H1 (cell line): ENCODE measurements at places on chromosomes 1 and 21. TPM values are rescaled to one million over a fixed set of nuclear protein-coding genes. Genes with fewer than 3 reads are reported as not detected.

DNA sequence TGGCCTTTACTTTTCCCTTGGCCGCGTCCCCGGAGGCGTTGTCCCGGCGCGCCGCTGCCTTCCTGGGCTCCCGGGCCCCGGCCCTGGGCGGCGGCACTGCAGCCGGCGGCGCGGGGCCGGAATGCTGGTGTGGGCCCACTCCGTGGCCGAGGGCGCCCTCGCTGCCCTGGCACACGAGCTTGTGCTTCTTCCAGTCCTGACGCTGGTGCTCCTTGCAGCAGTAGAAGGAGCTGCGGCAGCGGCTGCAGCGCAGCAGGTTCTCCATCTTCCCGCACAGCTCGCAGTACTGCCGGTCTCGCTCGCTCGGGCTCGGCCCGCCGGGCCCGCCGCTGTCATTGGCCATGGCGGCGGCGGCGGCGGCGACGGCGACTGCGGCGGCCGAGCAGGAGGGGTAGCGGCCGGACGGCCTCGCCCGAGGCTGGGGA lies 529 bp downstream of the EGLN1 start:
- no peak for DNase-seq

GRCh38 chr1:35173909-35174540 lies 18.9 kb downstream of the SFPQ start:
- no peak for DNase-seq

GRCh38 chr1:30184393-30185141 lies 538.8 kb downstream of the MATN1 start:
- peak; percentile 24 for DNase-seq

DNA sequence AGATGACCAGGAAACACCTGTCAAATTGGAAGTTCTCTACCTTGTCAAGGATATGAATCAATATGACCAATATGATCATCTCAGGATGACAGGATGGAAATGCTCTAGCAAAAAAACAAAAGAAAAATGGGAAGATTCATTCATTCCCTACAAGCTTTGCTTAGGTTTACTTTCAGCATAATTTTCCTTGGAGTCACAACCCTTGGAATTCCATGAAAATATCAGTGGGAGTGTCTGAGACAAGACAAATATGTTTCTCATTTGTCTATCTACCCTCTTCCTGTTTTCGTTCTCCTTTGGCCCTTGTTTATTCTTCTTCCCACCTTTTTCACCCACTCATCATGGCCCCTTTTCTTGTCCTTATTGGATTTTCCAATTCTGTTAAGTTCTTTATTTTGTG lies 50.6 kb downstream of the COLGALT2 start:
- DNase-seq = no peak

Gene CCDC185
- total RNA-seq = not detected in 2 replicates

Gene TFB2M
- total RNA-seq = 20.5 and 22.0 TPM in 2 replicates

Gene SPRR2B
- total RNA-seq = not detected in 2 replicates

- no peak for DNase-seq
Observed at GRCh38 chr1:218079820-218080219, 205.3 kb upstream of the RRP15 start.

- no peak for DNase-seq
Observed at GRCh38 chr1:87148661-87149060, 180.0 kb upstream of the LMO4 start.

GRCh38 chr1:209095627-209096595 lies 487.6 kb upstream of the CAMK1G start:
- DNase-seq = no peak

Gene NKAIN1
- total RNA-seq = 59.1 and 59.3 TPM in 2 replicates

Gene GIPC2
- total RNA-seq = 0.69 and 1.9 TPM in 2 replicates

- DNase-seq = no peak
Observed at GRCh38 chr1:115135681-115136080, 46.4 kb upstream of the TSPAN2 start.

Gene SPATA45
- total RNA-seq = 0.65 TPM in 1 of 2 replicates, not detected in the other

Gene LEFTY2
- total RNA-seq = 3.2 and 4.3 TPM in 2 replicates

- DNase-seq = no peak
Observed at GRCh38 chr1:245298781-245299180, 144.0 kb downstream of the KIF26B start.

Gene NDUFV3
- total RNA-seq = 44.4 and 47.1 TPM in 2 replicates

Gene EDARADD
- total RNA-seq = 6.1 and 7.0 TPM in 2 replicates

- no peak for DNase-seq
Observed at GRCh38 chr1:150966011-150966410, 8.6 kb downstream of the CERS2 start.

GRCh38 chr21:26136671-26137070 lies 33.9 kb downstream of the APP start:
- DNase-seq = no peak

DNA sequence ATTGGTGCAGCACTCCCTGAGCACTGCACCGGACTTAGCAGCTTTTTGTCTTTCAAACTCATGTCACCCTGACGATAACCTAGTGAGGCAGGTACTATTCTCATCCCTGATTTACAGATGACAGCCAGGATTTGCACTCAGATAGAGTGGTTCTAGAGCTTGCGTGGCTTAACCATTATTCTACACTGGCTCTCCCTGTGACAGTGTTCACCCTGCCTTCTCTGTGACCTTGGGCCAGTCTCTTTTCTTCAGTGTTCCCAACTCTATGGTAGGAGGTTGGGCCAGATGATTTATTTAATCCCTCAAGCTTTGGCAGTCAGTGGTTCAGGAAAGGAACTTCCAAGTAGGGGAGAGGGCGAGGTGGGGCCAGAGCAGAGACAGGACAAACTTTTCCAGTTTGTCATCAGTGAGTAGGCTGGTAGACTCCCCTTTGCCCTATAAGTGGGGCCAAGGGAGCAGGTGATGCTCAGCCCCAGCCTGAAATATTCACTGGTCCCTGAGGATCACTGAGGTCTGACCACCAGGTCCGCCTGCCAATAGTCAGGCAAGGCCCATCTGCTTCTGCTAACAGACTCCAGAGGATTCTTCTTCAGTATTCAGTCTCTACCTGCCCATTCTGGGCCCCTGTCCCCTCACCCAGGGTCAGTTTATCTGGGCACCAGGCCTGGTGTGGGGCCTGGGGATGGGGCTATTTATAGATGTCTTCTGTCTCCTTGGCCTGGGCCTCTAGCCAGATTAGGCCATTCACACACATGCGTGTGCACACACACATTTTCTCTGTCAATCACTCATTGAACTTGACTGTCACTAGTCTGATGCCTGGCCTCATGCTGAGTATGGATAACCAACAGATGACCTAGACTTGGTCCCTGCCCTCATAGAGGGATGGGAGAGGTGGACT lies 8.8 kb upstream of the FABP3 start:
- no peak for DNase-seq

- no peak for DNase-seq
Observed at GRCh38 chr1:221704306-221704705, 37.6 kb downstream of the DUSP10 start.

DNA sequence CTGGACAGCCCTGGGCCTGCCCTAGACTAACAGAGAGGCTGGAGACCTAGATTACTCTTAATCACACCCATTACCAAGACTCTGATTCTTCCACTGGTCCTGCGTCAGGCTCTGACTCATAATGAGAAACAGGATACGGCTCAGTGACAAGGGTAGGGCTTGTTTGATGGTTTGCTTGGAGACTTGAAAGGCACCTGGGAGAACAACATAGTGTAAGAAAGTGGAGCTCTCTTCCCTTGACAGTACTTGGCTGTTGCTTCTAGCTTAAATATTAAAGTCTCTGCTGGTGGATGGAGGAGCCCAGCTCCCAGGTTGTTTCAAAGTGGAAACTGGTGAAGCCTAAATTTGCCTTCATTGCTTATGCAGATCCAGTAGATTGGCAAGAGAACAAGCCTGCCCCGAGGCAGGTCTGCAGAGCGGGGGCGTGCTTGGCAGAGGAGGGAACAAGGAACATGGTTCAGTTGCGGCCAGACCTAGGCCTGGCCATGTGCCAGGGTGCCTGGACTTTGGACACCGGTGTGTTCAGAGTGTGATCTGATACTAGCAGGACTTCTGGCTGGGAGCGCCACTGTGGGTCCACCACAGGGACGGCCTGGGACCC lies 480.6 kb downstream of the CAMTA1 start:
- DNase-seq = peak; percentile 28

Gene CTH
- 33.2 and 34.5 TPM in 2 replicates for total RNA-seq

GRCh38 chr1:30724175-30724574 lies 790 bp upstream of the MATN1 start:
- no peak for DNase-seq

Gene CNIH3
- total RNA-seq = 4.4 and 5.6 TPM in 2 replicates

Gene SMCP
- total RNA-seq = not detected in 2 replicates
